ENCODE measurements at places on chromosomes 6 and 20. TPM values are rescaled to one million over a fixed set of nuclear protein-coding genes. Genes with fewer than 3 reads are reported as not detected.

DNA sequence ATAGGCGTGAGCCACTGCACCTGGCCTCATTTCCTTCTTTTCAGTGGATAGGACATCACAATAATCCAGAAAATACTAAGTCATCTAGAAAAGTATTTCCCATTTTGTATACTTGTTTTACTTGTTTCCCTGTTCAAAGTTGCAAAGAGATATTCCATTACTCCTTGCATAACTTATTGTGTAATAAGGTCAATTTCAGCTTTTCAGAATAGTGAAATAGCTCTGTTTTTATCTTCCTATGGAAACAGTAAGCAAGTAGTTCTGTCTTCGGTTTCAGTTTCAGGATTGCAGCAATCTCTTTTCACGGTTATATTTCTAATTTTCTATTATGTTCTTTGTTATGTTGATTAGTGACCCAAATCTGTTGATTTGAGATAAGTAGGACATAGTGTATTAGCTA is 6.0 kb downstream of the STX11 start:
- DNase-seq, result no peak

DNA sequence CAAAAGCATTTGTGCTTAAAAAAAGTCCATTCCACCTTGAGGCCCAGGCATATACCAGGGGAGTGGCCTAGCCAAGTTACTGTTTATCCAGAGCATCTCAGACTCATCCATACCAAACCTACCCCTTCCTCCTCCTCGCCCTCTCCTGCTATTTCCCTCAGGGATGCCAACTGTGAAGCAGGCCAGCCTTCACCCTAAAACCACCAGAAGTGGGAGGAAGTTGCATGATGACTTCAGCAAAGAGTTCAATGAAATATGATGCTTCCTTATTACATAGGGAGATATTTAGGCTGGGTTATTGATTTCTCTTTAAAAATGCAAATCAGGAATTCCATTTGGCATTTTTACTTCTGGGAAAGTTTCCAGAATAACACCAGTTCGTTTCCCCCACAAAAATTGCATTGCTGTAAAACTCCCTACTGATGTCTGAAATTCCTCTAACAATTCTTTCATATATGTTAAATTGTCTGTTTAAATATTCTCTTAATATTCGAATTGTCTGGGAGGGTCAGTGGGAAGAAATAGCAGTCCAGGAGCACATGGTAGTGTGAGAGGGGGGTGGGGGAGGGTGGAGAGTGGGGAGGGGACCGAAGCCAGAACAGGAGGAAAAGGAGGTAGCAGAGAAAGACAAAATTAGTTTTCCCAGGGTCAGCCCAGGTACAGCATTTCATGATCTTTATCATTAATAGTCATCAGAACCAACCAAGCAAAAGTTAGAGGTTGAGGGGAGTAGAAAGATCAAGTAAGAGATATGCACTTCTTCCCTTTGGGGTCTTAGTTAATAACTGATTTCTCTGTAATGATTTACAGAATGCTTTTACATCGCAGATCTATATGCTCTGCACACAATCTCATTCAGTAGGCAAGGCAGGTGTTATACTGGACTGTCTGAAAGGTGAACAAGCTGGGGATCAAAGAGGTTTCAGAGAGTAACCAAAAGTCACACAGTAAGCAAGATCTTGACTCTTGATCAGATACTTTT is 1.7 kb upstream of the TCP11 start:
- no peak for DNase-seq

GRCh38 chr20:2874456-2874855 is 1.2 kb downstream of the PTPRA start:
- no peak for DNase-seq

DNA sequence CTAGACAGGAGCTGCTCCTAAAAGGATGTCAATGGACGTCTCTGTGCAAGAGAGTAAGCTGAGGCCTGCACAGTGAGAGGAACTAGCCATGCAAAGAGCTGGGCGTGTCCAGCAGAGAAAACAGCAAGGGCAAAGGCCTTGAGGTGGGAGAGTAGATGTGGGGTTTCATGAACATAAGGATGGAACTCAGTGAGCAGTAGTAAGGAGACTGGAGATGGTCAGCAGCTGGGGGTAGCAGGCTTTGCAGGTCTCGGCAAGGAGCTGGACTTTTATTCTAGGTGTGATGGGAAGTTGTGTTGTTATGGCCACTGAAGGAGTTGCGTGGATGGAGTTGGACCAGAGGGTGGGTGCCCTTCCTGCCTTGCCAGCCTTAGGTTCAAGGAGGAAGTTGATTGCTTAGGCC is 90.7 kb upstream of the SIRPA start:
- DNase-seq, result no peak

GRCh38 chr6:68226460-68226859 is 408.6 kb upstream of the ADGRB3 start:
- DNase-seq, result no peak

- no peak for DNase-seq
Measured at GRCh38 chr6:129140526-129140925, 257.6 kb downstream of the LAMA2 start.

DNA sequence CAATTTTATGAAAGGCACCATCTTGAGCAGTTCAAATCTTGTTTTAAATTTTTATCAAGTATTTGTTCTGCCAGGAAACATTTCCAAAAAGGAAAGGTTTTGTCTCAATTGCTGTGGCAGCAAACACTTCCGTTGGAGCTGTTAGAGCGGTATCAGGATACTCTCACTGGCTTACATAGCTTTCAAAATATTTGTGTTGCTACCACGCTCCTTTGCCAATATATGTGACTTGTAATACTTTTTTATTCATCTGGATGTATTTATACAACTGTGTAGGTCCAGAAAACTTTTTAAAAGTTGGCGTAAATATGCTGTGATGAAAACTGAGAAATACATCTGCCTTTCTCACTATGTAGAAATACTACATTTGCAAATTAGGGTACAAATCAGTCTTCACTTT is 37.8 kb upstream of the NHSL1 start:
- no peak for DNase-seq

- DNase-seq, result no peak
Measured at GRCh38 chr20:32070282-32070681, 18.2 kb downstream of the HCK start.

GRCh38 chr20:35296101-35296554 is 3.9 kb upstream of the FAM83C start:
- no peak for DNase-seq

- DNase-seq, result no peak
Measured at GRCh38 chr20:63073738-63074065, 66.9 kb upstream of the BHLHE23 start.

GRCh38 chr20:9616455-9616805 is 102.0 kb downstream of the LAMP5 start:
- no peak for DNase-seq

DNA sequence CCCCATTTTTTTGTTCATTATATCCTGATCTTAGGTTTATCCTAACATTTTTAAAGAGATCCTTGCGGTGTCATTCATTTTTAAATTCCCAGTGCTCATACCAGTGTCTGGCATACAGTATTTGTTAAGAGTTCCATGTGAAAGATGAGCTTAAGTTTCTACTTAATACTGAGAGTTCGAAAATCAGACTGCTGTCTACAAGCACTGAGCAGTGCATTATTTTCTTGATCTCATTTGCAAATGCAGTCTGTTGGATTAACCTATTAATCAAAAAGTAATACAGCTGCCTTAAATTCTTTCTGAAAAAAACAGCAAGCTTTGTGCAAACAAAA is 663 bp downstream of the COQ3 start:
- DNase-seq, result no peak

DNA sequence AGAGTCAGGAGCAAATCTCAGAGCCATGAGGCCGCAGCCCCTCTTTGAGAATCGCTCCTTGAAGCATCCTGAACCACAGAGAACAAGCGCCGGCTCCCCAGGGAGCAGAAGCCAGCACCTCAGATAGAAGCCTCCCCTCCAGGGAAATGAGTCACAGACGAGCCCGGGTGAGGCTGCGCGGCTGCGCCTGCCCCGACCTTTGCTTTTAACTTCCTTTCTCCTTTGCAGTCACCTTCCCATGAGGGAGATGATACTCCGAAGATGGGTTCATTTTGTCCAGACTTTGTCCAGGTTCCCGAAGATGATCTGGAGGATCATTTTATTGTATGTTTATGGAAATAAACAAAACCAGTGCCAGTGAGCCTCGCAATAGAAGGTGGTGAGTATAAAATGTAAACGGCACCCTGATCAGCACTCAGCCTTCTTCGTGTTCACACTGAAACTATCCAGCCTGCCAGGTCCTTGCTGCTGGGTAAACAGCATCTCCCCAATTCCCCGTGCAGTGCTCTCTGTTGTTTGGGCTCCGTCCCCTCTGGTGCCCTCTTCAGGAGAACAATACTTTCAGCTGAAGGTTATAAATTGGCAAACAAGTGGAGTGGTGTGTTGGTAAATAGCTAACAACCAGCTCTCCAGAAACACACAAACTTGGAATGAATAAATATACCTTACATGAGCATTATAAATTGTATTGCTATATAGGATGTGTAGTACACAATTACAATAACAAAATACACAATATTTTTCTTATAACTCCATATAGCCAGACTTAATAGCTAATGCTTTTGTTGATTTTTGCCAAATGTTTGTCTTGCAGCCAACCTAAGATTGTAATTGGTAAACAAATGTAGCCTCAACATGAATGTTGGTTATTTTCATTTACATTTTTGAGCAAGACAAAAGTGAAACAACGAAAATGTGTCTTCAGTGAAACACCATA is 41.4 kb upstream of the TMEM181 start:
- peak; percentile 35 for DNase-seq

DNA sequence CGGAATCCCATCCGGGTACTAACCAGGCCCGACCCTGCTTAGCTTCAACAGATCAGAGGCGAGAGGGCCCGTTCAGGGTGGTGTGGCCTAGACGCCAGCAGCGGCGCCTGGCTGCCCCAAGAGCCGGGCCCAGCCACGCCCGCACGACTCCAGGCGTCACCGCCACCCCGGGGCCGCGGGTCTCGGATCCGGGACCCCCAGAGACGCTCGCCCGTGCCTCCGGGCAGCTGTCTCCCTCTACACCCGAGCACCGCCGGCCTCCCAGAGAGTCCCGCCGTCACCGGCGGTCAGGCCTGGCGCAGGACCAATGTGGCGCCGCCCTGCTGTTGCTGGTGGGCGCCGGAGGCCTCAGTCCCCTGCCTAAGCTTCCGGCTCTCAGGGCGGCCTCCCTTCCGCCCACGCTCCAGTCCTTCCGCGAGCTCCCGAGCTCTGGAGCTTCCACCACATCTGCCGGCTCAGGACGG is 441.2 kb upstream of the DEFB115 start:
- no peak for DNase-seq

DNA sequence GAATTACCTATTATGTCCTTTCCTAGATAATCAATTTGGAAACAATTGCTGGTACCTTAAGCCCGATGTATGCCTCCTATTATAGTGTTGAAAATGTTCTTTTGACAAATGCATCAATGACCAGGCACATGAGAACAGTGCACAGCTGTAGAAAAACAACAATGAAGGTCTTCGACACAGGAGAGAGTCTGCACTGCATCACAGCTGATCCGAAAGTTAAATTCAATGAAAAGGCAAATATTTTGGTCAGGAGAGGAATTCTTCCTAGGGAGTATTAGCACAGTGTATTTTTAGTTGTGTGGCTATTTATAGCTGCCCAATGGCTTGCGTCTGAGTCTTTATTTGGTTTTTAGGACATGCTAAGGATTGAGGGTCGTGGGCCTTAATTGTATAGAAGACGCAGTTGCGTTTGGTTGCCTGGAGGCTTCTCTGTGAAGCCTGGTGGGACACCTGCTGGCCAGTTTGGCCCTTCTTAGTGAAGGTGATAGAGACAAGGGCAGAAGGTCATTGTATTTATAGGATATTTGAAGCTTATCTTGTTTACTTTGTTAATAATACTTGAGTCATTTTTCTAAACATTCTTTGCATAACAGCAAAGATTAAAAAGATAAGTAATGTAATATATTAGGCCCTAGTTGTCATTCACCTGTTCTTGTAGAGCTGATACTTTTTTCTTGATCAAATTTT is 72.3 kb downstream of the CDYL start:
- DNase-seq, result no peak

DNA sequence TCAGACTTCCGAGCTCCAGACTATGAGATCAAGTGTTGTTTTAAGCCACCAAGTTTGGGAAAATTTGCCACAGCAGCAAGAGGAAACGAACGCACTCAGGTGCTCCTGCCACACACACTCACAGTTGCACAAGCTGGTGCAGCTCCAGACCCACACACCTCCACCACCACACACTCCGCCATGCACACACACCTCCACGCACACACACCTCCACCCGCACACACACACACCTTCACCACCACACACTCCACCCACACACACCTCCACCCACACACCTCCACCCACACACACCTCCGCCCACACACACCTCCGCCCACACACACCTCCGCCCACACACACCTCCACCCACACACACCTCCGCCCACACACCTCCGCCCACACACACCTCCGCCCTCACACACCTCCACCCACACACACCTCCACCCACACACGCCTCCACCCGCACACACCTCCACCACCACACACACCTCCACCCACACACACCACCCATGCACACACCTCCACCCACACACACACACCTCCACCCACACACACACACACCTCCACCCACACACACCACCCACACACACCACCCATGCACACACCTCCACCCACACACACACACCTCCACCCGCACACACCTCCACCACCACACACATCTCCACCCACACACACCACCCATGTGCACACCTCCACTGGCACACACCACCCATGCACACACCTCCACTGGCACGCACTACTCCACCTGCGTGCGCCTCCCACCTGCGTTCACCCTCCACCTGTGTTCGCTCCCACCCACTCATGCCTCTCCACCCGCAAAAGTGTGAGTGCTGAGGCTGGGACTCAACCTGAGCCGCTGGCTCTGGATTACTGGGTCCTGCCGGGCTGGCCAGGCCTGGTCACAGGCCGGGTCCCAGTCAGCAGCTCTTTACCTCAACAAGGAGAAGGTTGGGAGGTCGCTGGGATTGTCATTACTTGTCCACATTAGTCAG is 175.6 kb downstream of the BMP7 start:
- DNase-seq, result no peak

- DNase-seq, result no peak
Measured at GRCh38 chr20:38270869-38271605, 10.5 kb upstream of the KIAA1755 start.

GRCh38 chr6:170048615-170049256 is 242.1 kb downstream of the DLL1 start:
- DNase-seq, result no peak

GRCh38 chr20:1922786-1923185 is 27.6 kb downstream of the SIRPA start:
- DNase-seq, result no peak

GRCh38 chr6:167685654-167686053 is 141.1 kb upstream of the AFDN start:
- DNase-seq, result no peak

DNA sequence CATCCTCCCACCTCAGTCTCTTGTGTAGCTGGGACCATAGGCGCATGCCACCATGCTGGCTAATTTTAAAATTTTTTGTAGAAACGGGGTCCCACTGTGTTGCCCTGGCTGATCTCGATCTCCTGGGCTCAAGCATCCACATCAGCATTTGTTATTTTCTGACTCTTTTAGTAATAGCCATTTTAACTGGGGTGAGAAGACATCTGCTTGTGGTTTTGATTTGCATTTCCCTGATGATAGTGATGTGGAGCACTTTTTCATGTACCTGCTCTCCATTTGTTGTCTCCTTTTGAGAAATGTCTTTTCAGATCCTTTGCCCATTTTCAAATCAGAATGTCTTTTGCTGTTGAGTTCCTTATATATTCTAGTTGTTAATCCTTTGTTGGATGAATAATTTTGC is 22.2 kb upstream of the TULP4 start:
- no peak for DNase-seq

Gene SPEF1
- total RNA-seq, result not detected

Gene SPATA25
- 1.3 TPM for total RNA-seq

Gene POM121L2
- total RNA-seq, result not detected

Gene EBF4
- total RNA-seq, result 2.0 TPM

Gene VSX1
- total RNA-seq, result not detected

Gene ZNF391
- total RNA-seq, result 2.5 TPM

Gene CRYBG1
- 61.0 TPM for total RNA-seq

Gene CRISP3
- not detected for total RNA-seq

Gene SLC17A1
- not detected for total RNA-seq

All from T-helper 17 cell (primary cell).